ENCODE measurements at places on chromosomes 13 and 19.

DNA sequence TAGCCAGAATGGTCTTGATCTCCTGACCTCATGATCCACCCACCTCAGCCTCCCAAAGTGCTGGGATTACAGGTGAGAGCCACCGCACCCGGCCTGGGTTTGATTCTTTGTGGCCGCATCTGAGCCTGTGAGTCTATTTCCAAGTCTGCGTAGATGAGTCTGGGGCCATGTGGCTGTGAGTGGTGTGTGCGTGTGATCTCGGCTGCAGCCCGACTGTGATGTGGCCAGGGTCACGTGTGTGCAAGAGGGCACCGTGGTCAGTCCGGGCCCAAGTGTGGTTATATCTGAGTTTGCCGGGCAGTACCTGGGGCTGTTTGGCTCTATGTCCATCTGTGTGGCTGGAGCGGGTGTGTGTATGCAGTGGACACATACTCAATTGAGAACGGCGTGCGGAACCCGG is 5.4 kb downstream of the MEIS3 start:
- no peak for DNase-seq

DNA sequence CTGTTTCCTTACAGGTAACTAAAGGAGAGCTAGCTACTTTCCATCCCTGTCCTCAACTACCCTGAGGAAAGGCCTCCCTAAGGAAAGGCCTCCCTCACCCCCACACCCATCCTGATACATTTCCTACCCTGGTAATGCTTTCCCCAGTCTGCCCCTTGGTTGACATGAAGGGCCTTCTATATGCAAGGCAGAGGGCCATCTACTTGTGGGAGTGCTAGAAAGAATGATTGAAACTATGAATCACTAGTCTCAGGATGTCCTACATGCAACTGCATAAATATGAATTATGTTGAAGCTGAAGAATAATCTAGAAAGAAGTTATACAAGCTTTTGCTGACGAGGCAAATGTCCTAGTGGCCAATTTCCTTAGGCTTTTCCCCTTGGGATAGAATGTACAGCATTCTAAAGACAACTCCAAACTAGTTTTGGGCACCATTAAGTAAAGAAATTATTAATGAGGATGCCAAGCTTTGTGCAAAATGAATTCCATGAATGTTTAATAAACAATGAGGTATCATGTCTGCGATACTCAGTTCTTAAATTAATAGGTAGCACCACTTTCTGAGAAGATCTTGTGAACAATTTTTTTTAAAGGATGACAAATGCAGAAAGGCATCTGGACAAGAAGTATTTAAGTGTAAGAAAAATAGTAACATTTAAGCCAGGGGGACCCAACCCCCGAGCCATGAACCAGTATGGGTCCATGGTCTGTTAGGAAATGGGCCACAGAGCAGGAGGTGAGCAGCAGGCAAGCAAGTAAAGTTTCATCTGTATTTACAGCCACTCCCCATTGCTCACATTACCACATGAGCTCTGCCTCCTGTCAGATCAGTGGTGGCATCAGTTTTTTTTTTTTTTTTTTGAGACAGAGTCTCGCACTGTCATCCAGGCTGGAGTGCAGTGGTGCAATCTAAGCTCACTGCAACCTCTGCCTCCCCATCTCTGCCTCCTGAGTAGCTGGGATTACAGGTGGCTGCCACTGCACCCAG is 223.0 kb downstream of the LHFPL6 start:
- no peak for DNase-seq

DNA sequence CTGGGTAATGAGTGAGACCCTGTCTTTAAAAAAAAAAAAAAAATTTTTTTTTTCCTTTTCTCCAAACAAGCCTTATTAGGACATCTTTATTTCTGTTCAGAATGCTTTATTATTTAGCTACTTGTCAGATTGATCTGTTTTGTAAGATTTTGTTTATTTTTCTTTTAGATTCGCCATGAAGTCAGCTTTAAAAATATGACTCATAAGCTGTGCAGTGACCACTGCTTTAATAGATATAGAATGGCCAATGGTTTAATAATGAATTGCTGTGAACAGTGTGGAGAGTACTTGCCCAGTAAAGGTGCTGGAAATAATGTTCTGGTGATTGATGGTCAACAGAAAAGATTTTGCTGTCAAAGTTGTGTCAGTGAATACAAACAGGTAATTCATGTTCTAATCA is 47.7 kb downstream of the ZMYM2 start:
- no peak for DNase-seq

- no peak for DNase-seq
These were observed 38.9 kb downstream of the SOX1 start for GRCh38 chr13:112105892-112106291.

DNA sequence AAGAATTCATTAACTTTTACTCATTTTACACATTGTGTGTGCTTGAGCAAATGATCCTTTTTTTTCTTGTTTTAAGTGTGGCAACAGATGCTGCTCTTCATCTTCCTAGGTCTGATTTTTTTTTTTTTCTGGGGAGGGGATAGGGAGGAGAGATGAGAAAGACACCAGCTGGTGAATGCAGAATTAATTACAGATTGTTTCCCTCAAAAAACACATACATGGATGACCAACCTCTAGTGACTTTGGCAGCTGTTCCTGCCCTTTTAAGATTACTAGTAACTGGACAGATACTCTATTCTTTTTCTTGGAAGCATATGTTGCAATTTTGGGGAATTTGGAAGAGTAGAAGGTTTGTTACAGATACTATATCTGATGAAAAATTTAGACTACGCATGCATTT is 103.6 kb upstream of the MYO16 start:
- DNase-seq, result no peak

GRCh38 chr13:109939180-109939579 is 152.8 kb upstream of the IRS2 start:
- DNase-seq, result no peak

DNA sequence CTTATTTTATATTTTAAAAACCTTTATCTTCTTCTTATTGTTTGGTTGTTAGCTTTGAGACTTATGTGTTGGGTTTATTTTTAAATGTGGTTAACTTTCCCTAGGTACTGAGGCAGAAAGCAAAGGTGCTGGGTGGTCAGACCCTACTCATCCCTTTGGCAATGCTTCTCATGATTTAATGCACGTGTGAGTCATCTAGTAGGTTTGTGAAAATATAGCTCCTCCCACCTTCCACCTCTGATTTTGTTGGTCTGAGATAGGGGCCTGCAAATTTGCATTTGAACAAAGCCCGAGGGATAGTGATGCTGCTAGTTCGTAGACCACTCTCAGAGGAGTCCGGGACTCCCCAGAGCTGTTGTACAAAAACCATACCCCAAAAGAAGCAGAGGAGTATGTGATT is 771.3 kb upstream of the ARGLU1 start:
- DNase-seq, result no peak

DNA sequence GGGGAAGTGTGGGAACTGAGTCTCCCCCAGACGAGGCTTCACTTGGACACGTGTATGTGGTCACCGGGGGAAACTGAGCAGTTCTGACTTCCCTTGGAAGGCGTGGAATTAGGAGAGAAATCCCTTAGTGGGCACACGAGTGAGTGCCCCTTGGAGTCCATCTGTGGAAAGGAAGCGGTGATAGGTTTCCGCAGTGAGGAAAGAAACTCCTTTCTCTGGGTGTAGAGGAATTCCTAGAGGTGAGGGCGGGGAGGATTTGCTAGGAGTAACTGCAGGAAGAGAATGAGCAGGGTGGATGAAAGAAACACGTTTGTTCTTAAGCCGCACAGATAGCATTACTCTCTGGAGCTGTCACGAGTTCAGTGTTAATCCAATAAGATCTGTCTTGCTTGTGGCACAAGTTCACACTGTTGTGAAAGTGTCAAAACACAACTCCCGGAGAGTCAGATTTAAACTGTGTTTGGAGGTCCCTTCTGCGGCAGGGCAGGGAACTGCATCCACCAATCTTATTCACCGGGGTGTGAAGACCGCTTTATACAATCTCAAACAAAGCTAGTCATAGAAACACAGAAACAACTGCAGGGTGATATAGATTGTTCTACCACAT is 1.2 kb downstream of the KL start:
- DNase-seq, result peak; percentile 13

GRCh38 chr13:48222358-48223301 is 10.4 kb upstream of the ITM2B start:
- no peak for DNase-seq

GRCh38 chr19:48364598-48365348 is 606 bp downstream of the SYNGR4 start:
- no peak for DNase-seq

GRCh38 chr19:41276231-41276630 is 12.1 kb downstream of the HNRNPUL1 start:
- no peak for DNase-seq

DNA sequence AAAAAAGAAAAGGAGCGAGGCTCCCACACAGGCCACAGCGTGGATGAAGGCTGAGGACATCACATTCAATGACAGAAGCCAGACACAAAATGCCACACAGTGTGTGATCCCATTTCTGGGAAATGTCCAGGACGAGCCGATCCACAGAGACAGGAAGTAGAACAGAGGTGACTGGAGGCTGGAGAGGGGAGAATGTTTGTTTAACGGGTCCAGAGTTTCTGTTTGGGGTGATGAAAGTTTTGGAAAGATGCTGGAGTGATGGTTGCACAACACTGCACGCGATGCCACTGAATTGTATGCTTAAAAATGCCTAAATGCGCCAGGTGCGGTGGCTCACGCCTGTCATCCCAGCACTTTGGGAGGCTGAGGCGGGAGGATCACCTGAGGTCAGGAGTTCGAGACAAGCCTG is 650 bp upstream of the FUT5 start:
- no peak for DNase-seq

DNA sequence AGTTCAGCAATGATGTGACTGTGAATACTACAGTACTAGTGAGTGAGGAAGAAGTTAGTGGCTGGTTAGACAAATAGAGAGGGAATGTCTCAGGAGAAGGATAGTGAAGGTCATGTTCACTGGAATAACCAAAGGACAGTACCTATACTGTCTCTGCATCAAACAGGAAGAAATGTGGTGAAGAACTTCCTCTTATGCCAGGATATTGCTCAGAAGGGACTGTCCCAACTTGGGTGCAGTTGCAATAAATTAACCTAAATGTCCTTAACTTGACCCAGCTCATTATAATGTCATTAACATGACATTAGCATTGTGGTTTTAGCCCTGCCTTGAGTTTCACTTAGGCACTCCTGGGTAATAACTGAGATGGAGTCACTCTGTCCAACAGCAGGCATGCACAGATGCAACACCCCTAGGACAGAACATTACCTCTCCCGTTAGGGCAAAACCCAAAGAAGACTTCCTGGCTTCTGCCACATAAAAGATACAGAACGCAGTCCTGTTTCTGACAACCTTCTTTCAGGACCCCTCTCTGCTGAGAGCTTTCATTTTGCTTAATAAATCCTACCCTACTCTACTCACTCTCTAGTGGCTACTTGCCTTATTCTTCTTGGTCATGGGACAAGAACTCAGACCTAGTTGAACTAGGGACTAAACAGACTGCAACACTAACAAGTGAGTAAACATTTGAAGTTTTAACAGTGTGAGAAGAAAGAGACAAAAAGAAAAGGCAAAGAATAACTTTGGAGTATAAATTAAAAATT is 1591.6 kb upstream of the MIR17HG start:
- DNase-seq, result no peak

GRCh38 chr13:41641961-41642360 is 184.6 kb downstream of the RGCC start:
- no peak for DNase-seq

GRCh38 chr13:72959643-72960042 is 99.2 kb upstream of the KLF5 start:
- no peak for DNase-seq

- no peak for DNase-seq
These were observed 23.6 kb upstream of the PHF11 start for GRCh38 chr13:49472186-49472585.

- peak; percentile 51 for DNase-seq
These were observed 57.6 kb upstream of the ZNF507 start for GRCh38 chr19:32287811-32288227.

DNA sequence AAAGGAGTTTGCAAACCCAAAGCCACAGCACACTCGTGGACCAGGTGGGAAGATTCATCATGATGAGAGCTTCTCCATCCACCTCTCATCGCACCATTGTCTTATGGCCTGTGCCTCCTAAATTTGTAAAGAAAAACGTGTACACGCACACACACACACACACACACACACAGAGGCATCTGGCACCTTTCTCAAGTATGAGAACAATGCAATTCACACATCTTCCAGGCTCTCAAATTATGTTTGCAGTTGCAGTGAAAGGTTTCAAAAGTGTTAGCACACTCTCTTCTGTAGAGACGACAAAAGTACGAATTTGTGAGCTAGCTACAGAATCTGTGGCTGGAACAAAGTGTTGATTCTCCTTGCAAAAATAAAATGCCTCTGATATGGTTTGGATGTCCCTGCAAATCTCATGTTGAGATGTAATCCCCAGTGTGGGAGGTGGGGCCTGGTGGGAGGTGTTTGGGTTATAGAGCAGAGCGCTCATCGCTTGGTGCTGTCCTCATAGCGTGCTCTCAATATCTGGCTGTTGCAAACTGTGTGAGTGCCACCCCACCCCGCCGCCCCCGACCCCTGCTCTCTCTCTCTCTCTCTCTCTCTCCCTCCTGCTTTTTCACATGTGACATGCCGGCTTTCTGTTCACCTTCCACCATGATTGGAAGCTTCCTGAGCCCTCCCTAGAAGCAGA is 21.8 kb upstream of the RAB20 start:
- no peak for DNase-seq

- DNase-seq, result peak; percentile 52
These were observed 677 bp downstream of the TGDS start for GRCh38 chr13:94595001-94595949.

DNA sequence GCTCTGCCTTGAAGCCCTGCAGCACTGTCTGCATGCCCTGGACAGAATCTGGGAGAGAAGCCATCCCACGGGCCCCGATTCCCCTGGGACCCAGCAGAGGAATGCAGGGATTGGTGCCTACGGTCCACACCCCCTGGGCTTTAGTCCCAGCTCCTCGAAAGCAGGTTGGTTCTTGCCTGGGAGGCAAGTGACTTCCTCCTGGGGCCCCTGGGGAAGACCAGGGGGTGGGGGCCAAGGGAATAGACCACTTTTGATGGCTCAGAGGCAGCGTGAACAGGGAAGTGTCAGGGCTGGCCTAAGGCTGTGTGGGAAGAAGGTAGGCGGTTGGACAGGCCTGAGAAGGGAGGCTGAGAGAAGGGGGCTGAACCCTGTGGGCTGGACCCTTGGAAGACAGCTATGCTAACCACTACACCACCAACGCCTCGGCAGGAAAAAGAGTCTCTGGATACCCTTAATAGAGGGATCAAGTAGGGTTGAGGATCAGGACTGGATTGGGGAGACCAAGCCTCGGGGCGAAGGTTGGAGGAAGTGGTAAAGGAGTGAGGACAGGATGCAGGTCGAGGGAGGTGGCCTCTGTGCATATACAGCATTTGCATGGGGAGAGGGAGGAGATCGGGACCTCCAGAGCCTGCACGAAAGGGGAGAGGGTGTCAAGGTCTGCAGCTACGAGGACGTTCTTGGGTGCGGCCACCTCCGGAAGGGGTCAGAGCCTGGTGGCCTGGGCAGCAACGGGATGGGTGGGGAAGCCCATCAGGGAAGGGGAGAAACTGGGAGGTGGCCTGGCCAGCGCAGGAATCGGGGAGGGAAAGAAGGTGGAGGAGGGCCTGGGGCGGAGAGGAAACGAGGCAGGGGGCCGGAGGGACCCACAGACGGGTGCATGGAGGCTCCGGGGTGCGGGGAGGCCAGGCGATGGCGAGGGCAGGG is 709 bp downstream of the DPP9 start:
- DNase-seq, result no peak
